ENCODE measurements at places on chromosomes 16 and 17.
A peak's percentile ranks its signal among the peaks of the same experiment; 100 is the strongest.

GRCh38 chr17:50816771-50817751, 18.3 kb upstream of the WFIKKN2 start:
- DNase-seq = peak; percentile 9

DNA sequence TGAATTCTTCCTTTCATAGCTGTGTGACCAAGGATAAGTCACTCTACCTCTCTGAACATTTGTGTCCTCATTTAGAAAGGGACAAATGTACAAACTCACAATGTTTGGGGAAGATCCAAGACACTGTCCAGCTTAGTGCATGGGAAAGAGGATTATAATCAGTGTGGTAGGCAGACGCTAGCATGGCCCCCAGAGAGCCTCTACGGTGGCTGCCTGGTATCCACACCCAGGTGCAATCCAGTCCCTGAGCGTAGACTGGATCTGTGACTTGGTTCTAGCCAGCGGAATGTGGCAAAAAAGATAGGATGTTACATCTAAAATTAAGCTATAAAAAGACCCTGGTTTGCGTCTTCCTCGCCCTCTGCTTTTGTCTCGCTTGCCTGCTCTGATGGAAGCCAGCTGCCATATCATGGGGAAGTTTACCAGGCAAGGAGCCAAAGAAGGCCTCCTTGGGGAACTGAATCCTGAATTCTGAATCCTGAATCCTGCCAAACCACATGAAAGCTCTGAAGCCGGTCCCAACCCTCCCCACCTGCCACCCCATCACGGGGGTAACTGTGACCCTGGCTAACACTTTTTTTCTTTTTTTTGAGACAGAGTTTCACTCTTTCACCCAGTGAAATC, 51.7 kb downstream of the PLXDC1 start:
- no peak for DNase-seq

DNA sequence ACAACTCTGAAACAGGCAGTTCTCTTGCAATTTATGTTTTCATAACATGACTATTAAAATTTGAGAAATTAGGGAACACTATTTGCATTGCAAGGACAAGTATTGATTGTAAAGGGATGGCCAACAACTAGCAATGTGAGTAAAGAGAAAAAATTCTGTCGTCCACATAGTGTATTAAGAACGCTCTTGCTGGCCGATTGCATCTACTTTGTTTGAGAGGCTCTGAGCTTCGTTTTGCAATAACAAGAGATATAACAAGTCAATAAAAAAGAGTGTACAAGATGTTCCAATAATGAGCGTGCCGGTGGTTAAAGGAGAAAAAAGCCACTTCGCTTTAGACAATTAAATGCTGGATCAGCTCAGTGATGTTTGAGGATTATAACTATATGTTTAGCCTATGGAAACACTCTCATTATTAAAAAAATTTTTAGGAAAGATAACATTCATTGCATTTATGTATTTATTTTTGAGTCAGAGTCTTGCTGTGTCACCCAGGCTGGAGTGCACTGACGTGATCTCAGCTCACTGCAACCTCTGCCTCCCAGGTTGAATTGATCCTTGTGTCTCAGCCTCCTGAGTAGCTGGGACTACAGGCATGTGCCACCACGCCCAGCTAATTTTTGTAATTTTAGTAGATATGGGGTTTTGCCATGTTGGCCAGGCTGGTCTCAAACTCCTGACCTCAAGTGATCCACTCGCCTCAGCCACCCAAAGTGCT, 19.2 kb upstream of the TOM1L1 start:
- DNase-seq = no peak

GRCh38 chr17:82241926-82242697, 13.3 kb downstream of the SLC16A3 start:
- no peak for DNase-seq

- DNase-seq = no peak
Observed at GRCh38 chr16:6643080-6643686, 689.5 kb upstream of the RBFOX1 start.

DNA sequence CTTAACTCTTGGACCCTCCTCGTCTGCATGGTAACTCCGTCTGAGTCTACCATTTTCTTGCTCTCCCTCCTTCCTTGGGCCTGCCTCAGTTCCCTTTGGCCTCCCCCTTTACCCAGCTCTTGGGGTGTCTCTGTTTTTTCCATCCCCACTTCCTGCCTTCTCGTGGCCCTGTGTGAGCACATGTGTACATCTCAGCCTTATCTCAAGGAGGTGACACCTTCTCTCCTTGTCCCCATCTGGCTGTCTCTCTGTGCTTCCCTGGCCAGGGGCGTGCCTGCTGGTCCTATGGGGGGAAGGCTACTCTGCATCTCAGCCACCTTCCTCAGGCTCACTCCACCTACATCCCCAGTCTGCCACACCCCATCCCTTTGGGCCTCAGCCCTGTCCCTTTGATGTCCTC, 6.6 kb downstream of the CTF1 start:
- no peak for DNase-seq
